ENCODE measurements at places on chromosomes 12 and 14. TPM values are rescaled to one million over a fixed set of nuclear protein-coding genes. Genes with fewer than 3 reads are reported as not detected.

The ACOT6 gene
- not detected for total RNA-seq

DNA sequence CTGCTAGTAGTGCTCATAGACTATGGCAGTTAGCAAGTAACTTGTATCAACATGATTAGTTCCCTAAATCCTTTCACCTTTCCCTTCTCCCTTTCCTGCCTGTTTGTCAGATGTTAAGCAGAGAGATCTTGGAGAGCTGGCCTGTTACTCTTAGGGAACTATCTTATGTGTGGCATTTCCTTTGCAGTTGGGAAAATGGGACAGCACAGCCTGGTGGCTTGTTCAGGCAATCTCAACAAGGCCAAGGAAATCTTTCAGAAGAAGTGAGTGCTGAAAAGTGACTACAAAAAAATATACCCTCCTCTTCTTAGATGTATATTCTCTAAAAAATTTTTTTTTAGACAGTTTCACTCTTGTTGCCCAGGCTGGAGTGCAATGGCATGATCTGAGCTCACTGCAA lies 7.4 kb downstream of the PARP2 start:
- H3K27me3 ChIP-seq = no peaks in the 10 kb centered on the region
- H3K27ac ChIP-seq = no peak overlapping the region
- peaks cover 3% of the 10 kb centered on the region for H3K4me1 ChIP-seq
- no peak overlapping the region for H3K4me3 ChIP-seq
- DNase-seq = no peak

GRCh38 chr14:99807413-99808153 lies 14.4 kb downstream of the EML1 start:
- no peak overlapping the region for H3K4me3 ChIP-seq
- DNase-seq = no peak
- H3K27me3 ChIP-seq = peaks cover 6% of the 10 kb centered on the region
- no peaks in the 10 kb centered on the region for H3K4me1 ChIP-seq
- no peaks in the 10 kb centered on the region for H3K36me3 ChIP-seq

DNA sequence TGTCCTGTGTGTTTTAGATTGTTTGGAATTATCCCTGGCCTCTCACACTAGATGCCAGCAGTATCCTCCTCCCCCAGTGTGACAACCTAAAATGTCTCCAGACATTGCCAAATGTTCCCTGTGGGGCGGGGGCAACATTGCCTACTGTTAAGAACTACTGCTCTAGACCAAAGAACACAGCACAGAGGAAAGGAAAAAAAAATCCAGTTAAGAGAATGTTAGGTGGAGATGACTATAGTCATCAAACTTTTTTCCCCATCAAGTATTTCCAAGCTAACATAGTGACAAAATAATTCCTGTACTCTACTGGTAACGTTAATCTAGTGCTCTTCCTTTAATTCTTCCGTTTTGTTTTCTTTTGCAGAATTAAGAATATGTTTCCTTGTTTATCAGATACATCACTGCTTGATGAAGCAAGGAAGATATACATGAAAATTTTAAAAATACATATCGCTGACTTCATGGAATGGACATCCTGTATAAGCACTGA lies 3.5 kb downstream of the CDKN1B start:
- no peaks in the 10 kb centered on the region for H3K27me3 ChIP-seq
- H3K4me3 ChIP-seq = peak overlapping the region; percentile 98
- H3K36me3 ChIP-seq = peaks cover 52% of the 10 kb centered on the region

DNA sequence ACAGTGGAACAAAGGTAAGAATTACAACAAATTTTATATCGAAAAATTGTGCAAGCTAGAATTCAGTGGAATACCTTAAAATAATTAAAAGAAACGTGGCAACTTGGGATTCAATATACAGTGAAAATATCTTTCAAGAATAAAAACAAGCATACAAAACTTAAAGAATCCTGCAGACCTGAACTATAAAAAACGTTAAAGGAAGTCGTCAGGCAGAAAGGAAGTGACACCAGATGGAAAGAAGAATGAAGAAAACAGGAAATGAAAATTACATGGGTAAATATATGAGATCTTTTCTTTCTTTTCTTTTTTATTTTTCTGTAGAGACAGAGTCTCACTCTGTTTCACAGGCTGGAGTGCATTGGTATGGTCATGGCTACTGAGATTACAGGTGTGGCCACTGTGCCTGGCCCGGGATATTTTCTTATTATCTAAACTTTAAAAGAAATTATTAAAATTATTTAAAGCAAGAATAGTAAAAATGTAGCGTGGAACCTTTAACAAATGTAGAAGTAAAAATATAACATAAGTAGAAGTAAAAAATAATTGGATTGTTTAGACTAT lies 4.7 kb downstream of the MGP start:
- H3K27ac ChIP-seq = peak overlapping the region; percentile 51
- H3K27me3 ChIP-seq = no peaks in the 10 kb centered on the region
- no peak for DNase-seq
- peaks cover 26% of the 10 kb centered on the region for H3K4me1 ChIP-seq

GRCh38 chr14:22549981-22550673 lies 38.9 kb downstream of the DAD1 start:
- DNase-seq = peak; percentile 89
- no peaks in the 10 kb centered on the region for H3K27me3 ChIP-seq
- peak overlapping the region; percentile 67 for H3K4me3 ChIP-seq

GRCh38 chr12:53791735-53792326 lies 40.1 kb upstream of the CISTR start:
- no peaks in the 10 kb centered on the region for H3K4me1 ChIP-seq
- H3K36me3 ChIP-seq = no peaks in the 10 kb centered on the region
- H3K27me3 ChIP-seq = peaks cover 3% of the 10 kb centered on the region
- peak; percentile 42 for DNase-seq
- no peak overlapping the region for H3K4me3 ChIP-seq

DNA sequence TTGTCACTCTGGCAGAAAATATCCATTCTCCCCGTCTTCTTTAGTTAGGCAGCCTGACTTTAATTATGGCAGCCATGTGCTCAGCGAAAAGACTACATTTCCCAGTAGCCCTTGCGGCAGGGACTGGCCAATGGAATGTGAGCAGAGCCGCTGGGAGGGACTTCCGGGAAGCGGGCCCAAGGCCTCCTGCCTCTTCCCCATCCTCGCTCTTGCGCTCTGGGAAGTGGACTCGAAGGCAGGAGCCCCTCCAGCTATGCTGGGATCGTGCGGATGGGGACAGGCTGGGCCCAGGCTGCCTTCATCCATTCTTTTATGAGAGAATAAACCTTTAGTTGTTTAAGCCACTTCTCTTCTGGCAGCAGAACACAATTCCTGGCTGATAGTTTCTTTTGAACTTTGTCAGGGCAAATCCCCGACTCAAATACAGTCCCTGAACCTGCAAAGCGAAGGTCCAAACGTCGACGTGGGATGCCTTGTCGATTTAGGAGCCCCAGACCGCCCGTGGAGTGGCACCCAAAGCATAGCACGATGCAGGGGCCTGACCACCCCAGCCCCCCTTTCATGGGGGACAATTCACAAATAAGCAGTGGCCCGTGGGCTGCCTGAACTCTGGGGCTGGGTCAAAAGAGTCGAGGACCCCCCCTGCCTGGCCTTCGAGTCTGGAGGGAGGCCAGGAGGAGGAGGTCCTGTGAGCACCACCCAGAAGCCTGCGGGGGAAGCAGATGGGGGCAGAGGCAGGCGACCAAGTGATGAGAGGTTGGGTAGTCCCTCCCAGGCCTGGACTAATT lies 15.6 kb upstream of the LRTM2 start:
- peak; percentile 95 for DNase-seq
- H3K27me3 ChIP-seq = no peaks in the 10 kb centered on the region
- peak overlapping the region; percentile 20 for H3K4me3 ChIP-seq
- peaks cover 6% of the 10 kb centered on the region for H3K4me1 ChIP-seq
- H3K36me3 ChIP-seq = no peaks in the 10 kb centered on the region
- H3K27ac ChIP-seq = peak overlapping the region; percentile 74
